CD4-positive, alpha-beta T cell treated with Interleukin-21 for 1 hour (primary cell): ENCODE measurements at places on chromosomes 2 and 18.

- DNase-seq: no peak
Measured at GRCh38 chr18:48821251-48821590, 129.5 kb downstream of the SMAD7 start.

DNA sequence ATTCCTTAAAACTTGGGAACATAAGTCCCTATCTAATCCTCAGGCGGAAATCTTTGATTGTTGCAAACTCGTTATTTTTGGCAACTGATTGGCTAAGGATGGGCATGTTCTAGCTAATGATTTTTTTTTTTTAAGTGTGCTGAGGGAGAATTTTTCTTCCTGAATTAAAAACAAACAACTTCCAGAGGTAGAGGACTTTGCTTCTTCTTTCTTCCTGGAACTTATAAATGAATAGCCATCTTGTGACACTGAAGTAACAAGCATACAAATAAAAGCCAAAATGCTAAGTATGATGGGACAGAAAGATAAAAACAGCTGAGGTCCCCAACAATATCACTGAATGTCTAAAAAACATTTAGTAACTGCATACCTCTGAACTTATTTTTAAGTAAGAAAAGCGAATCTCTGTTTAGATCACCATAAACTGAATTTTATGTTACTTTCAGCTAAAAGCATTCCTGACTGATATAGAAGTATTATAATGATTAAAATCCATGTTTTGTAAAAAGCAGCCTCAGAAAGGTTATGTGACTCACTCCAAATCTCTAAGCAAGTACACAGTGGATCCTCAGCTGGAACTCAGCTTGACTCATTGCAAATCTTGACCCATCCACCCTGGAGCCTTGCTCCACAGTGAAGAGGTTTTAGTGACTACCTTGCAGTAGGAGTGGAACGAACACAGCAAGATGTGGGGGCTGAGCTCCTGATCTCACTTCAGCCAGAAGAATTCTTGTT, 344.4 kb downstream of the CLIP4 start:
- no peak for DNase-seq

DNA sequence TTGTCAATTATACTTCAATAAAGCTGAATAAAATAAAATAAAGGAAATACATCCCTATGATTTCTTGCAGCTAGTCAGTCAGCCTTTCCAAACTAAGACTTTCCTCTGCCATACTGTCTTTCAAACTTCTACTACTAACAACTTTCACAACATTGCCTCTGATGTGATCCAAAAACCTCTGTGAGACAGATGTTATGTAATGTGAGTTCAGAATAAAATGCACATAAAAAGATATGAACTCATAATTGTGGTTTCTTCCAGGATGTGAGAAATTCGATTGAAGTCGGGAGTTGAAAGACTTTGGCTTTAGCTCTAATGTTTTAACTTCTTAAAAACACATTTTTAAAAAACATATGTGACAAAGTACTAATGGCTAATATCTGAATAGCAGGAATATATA, 98.7 kb downstream of the PIGN start:
- peak; percentile 24 for DNase-seq

- no peak for DNase-seq
Measured at GRCh38 chr2:237210763-237211162, 125.1 kb downstream of the COPS8 start.

DNA sequence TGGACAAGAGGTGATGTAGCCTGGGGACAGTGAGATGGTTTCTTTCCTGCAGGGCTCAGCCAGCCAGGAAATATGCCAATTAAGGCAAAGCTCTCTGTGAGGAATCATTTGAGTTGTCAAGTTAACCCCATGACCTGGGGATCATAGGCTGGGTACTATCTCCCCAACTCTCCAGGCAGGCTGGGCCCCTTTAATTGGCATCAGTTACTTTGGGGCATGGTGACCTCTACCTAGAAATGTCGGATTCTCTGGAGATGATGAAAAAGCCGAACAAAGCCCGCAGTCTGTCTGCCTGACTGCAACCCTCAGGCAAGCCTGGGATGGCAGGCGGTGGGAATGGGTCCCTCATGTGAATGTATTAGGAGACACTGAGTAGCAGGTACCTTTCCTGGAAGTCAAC, 193.5 kb upstream of the SMAD2 start:
- DNase-seq: no peak

GRCh38 chr2:146576339-146577111, 1268.3 kb upstream of the ACVR2A start:
- no peak for DNase-seq

DNA sequence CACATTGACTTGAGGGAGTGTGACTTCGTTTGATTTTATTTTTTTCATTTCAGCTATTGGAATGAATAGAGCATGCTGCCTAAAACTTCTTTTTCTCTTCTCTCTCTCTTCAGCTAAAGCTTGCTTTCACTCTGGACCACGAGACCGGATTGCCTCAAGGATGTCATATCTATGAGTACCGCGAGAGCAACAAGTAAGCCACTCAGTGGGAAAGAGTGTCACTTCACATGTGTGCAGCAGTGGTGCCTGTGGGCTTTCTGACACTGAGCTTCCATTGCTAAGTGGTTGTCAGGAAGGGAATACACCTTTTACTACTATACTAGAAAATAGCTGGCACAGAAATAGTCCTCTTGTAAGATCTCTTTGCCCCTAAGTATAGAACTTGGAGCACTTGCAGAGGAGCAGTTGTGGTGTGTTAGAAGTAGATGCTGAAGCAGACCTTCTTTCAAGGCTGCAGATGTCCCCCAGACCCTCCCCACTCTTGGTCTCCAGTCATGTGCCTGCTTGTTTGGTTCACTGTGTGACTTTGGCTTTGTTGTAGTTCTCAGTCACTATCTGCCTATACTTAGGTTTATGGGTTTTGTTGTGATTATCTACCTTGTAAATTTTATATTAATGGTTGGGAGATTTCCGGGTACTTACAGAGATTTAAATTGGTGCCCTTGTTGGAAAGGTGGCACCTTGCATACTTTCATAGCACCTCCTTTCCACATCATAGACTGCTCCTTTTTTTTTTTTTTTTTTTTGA, 78.5 kb upstream of the ALPP start:
- DNase-seq: no peak

- DNase-seq: no peak
Measured at GRCh38 chr2:237892984-237893595, 33.7 kb downstream of the RAMP1 start.

- DNase-seq: no peak
Measured at GRCh38 chr2:73122536-73122935, 9.8 kb upstream of the RAB11FIP5 start.

GRCh38 chr2:48515513-48515985, 14.4 kb upstream of the STON1 start:
- DNase-seq: no peak

DNA sequence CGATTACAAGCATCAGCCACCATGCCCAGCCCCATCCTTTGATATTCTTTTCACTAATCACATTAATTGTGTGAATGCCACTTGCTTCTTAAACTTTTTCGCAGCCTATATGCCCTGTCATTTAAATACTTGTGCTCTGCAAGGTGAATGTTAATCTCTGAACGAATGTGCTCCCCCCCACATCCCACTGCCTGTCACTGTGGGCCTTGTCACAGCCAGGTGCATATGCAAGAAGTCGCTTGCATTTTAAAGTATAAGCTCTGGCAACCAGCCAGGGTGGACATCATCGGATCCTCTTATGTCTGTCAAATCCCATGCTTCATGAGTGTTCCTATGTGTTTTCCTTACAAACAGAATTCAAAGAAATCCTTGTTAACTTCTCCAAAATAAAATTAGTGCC, 304.4 kb downstream of the GALR1 start:
- DNase-seq: no peak

- DNase-seq: no peak
Measured at GRCh38 chr2:73253901-73254300, 19.8 kb downstream of the CCT7 start.

DNA sequence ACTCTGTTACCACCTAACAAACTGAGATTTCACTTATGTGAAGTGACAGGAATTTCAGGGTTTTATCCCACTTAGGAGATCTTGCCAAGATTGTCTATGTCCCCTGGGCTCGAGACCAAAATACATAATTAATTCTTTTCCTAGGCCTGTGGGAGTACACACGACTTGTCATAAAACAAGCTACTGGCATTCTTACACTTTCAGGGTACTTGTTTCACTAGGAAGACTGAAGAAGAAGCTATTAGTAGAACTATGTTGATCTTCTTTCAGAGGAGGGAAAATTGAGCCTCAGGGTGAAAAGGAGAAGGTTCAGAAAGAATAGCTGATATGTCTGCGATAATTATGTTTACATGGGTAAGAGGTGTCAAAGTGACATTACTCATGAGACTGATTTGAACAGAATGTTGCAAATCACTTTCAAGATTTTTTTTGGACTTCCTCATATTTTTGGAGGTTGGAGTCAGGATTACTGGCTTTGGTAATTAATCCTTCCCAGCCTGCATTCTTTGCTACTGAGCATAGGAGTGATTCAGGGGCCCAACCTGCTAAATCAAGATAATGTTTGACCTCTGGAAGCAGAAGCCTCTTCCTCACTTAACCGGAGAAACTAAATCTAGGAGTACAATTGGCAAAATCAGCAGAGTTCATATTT, 240.0 kb upstream of the NT5C1B start:
- DNase-seq: no peak

DNA sequence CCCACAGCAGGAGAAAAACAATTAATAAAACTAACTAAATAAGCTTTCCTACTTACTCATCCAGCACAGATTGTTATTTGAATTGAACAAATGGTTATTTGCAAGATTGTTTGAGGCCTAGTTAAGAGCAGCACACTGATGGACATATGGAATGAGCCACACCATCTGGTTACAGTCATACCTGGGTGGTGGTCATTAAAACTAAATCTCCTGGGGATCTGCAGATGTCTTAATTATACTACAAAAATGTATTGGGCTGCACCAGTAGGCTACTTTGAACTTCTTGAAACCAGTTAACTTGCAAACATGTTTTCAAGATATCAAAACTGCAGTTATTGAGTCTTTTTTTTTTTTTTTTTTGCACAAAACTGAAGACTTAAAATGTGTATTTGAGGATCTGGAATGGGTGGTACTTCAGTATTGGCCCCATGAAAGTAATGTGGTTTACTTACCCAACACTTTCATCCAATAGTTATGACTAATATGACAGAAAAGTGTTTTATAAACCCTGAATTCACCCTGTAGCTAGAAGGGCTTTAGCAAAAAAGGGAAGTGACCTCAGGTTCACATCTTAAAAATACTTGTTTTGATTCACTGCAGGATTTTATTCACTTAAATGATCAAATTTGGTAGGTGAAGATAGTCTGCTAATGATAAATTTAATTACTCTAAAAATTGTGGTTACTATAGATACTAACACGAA, 10.8 kb downstream of the AGFG1 start:
- DNase-seq: no peak

- no peak for DNase-seq
Measured at GRCh38 chr2:143574069-143574468, 444.9 kb downstream of the ARHGAP15 start.

DNA sequence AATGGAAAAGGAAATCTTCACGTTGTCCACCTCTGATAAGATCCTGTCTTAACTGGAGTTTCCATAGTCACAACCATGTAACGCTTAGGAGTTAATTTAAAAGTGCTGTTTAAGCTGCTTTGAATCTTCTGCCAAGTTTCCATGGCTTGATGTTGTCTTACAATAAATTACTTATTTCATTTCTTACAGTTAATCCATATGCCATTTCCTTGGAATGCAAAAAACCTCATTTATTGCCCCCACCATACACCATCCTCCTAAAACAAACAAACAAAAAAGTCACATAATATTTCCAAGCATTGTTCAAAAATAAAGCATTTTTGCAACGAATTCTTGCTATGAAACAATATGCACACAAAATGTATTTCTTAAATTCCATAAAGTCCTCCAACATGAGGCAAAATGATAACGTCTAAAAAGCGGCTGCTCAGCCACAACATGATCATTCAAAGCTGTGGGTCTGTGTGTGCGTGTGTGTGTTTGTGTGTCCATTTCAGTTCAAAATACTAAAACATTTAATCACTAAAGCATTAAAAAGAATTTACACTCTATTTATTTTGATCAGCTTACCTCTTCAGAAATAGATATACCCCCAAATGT, 46.8 kb upstream of the PXDN start:
- no peak for DNase-seq

DNA sequence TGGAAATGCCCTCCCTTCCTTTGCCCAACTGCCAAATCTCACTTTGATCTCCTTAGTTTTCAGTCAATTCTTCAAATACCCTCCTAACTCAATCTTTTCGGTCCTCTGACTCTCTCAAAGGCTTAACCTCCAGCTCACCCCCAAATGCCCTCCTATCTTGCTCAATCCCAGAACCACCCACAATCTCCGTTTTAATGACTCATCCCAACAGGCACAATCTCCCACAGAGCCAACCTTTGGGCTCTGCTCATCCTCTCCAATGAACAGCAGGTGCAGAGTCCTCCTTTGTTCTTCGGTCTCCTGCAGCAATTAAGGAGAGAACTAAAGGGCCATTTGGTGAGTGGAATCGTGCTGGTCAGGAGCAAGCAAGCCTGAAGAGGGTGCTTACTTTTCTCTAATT, 366.1 kb upstream of the CRIM1 start:
- DNase-seq: no peak

- no peak for DNase-seq
Measured at GRCh38 chr18:62199629-62200028, 12.6 kb downstream of the RELCH start.

DNA sequence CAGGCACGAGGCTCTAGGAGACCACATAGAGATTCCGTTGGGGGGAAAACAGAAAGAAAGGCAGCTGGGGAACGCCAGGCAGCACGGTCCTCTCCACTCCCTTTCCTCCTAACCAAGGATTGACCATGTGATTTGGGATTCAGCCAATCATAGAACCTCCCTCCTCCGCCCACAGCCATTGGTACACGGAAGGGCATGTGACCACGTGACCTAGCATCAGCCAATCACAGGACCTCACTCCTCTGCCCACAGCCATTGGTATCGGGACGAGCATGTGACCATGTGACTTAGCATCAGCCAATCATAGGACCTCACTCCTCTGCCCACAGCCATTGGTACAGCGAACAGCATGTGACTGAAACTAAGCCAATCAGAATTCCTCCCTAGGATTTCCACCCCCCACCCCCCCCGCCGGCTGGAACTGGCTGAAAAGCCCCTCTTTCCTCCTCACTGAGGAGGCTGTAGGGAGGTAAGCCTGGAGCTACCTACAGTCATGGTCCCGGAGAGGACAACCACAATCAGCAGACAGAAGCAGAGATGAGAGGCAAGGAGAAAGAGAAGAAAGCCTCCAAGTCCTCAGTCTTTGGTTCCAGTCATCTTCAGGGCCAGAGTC, 7.6 kb downstream of the SERPINE2 start:
- no peak for DNase-seq

DNA sequence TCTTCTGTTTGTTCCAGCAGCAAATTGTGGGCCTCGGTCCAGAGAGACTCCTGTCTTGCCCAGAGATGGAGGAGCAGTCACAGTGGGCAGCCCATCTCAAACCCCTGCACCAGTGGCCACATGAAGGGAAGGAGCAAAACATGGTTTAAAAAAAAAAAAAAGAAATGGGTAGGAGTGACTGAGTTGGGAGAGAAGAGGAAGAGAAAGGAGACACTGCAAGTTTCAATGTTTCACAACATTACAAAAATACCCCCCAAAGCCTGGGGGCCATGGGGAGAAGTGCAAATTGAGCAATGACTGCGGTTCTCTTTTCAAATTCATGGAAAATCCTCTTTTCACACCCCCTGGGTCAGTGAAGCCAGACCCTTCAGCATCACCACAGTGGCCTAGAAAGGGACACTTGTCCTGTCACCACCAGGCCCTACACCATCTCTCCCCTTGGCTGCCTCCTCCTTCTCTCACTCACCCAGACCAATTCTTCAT, 117.1 kb downstream of the ZFP36L2 start:
- DNase-seq: no peak
